ENCODE measurements at places on chromosomes 2 and 18. TPM values are rescaled to one million over a fixed set of nuclear protein-coding genes. Genes with fewer than 3 reads are reported as not detected.

DNA sequence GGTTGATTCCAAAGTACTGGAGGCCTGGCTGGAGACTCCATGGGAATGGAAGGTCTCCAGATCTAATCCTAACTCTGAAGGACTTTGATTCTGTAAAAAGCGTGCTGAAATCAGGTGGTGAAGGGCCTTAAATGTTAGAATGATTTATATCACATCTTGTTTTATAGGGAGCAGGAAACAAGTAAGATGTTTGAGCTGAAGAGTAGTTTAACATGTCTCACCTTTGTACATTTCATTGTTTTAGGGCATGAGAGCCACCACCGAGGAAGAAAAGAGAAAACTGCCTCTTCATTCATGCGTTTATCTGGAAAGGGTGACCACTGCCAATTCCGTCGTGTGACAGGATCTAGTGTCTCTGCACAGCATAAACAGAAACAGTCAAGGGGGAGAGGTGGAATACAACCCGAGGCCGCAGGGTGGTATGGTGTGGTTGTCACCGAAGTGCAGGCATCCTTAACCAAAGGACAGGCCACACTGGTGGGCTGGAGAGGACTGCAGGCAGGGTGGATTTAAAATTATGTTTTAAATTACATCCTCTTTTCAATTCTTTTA lies 445.3 kb downstream of the SLC4A3 start:
- DNase-seq: no peak

GRCh38 chr2:241836292-241836691 lies 22.4 kb downstream of the PDCD1 start:
- no peak for DNase-seq

DNA sequence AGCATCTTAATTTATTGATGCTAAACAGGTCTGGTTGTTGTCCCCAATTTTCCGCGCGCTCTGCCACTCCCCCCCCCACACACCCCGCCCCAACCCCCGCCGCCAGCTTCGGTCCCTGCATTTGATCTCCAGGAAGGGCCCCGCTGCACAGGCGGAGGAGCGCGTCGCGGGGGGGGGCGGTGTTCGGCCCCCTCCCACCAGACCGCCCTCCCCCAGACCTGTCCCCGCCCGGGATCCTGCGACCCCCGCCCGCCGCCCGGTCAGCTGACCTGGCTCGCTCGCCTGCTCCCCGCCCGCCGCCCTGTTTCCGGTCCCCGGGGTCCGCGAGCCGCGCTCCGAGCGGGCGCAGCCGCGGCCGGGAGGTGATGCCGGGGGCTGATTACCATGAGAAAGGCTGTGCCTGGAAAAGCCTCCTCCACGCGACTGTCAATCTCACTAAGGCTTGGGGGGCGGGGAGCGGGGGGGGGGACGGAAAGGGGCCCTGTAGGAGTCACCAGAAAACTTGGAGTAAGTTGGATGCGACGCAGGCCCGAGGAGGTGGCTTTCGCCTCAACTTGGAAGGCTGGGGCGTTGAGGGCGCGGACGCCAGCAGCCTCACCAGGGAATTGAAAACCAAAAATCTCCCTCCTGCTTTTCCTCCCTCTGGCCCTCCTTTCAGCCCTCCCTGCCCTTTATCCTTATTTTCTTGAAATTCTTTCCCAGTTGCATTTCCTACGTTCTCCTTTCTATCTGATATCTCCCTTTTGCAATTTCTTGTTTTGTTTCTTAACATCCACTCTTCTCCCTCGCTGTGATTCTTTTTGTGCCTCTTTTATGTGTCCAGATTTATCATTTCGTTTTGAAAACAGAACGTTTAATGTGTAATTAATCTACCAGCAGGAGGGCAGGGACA lies 4.4 kb upstream of the ZEB2 start:
- DNase-seq: no peak

The RND3 gene
- total RNA-seq: 99.1 TPM

GRCh38 chr2:24588294-24588693 lies 97.2 kb downstream of the NCOA1 start:
- DNase-seq: no peak

GRCh38 chr2:203692031-203692710 lies 14.3 kb upstream of the CD28 start:
- DNase-seq: no peak

GRCh38 chr2:37718515-37719161 lies 47.2 kb upstream of the CDC42EP3 start:
- no peak for DNase-seq

DNA sequence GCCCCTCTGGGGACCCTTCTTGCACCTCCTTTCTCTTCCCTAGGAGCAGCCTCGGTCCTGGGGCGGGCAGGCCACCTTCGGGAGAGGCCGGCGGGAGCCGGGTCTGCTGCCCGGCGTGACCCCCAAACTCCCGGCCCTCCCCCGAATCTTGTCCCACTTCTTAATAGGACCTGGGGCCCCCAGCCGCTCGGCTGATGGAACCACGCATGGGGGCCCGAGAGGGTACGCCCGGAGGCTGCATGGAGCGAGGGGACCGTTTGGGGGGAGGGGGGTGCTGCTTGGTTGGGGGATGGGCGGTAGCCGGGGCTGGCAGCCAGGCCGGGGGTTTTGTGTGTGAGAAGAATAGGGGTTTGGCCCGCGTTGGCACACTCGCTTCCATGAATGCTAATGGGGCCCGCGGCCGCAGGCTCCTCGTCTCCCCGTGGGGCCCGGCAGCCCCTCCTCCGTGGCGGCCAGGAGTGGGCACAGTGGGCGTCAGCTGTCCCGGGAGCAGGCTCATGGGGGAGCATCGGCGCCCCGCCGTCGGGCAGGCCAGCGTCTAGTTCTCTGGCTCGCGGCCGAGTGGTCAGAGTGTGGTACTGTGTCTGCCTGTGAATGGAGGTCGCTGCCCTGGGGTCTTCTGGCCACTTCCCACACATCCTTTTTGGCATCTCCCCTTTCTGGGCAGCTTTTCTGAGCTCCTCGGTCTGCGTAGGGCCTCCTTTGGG lies 1.0 kb downstream of the GAREM2 start:
- DNase-seq: no peak

GRCh38 chr18:23526501-23527063 lies 23.3 kb downstream of the RMC1 start:
- DNase-seq: no peak

DNA sequence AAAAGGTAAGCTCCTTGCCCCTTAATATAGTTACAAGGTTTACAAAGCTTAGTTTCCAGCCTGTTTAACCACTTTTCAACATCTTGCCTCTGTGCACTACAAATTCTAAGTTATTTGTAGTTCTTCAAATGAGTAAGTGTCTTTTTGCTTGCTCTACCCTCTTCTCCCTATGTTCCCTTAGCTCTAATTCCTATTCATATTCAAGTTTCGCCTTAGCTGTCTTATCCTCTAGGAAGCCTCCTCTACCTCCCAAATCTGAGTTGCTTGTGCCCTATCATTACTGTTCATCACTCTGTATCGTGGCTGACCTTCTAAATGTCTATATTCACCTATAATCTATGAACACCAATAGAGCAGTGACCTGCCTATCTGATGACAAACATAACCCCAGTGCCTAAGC lies 25.3 kb downstream of the NRXN1 start:
- DNase-seq: no peak

GRCh38 chr2:189304360-189304759 lies 124.8 kb upstream of the COL5A2 start:
- no peak for DNase-seq

- DNase-seq: no peak
Measured at GRCh38 chr2:168208652-168209051, 38.7 kb downstream of the STK39 start.

DNA sequence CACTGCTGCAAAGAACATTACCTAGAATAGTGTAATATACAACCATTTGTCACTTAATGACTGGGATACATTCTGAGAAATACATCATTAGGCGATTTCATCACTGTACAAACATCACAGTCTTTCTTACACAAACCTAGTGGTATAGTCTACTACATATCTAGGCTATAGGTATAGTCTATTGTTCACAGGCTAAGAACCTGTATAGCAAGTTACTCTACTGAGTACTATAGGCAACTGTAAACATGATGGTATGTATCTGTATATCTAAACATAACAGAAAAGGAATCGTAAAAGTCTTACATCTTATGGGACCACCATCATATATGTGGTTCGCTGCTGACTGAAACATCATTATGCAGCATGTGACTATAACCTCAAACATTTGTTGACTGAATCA lies 21.4 kb downstream of the SP3 start:
- DNase-seq: peak; percentile 97

DNA sequence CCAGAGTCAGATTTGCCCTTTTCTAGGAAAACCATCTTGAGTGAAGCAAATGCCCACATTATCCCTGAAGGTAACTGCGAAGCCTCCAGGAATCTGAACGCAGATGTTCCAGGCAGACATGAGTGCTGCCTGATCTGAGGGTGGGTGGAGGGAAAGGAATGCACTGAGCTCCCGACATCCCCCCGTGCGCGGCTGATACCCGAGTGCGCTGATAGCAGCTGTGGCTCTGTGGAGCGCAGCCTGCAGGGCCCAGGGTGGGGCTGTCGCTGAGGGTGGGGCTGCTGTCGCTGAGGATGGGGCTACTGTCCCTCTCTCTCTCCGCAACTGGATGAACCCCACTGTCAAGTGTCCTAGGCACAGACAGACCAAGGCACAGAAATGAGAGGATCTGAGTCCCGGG lies 82.4 kb downstream of the GFPT1 start:
- no peak for DNase-seq

DNA sequence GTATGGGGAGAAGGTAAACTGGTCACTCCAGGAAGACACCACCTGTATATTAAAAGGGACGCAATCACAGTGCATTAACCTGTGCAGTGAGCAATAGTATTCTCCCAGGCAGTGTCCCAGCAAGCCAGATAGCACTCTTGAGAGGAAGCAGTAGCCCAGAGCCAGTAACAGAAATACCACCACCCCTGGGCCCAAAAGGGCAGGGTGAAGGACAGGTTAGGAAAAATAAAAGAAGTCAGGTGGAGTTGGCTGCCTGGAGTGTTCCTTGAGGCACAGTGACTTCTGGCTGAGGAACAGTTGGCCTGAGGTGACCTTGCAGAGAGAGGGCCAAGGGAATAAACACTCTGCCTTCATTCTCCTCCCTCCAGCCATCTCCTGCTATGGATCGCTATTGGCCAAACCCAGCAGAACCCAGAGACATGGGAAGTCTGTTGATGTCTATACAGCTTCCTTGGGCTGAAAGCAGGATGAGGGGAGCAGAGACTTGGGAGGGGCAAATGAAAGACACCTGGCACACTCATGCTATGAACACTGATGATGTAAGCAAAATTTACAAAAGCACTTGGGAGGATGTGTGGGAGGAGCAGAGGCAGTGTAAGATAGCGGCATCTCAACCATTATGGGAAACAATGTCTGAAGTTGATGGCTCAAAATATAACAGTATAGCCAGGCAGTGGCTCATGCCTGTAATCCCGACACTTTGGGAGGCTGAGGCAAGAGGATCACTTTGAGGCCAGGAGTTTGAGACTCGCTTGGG lies 7.5 kb downstream of the C18orf32 start:
- no peak for DNase-seq

- no peak for DNase-seq
Measured at GRCh38 chr2:176879426-176879995, 333.1 kb upstream of the HNRNPA3 start.

GRCh38 chr2:143742581-143742980 lies 613.4 kb downstream of the ARHGAP15 start:
- DNase-seq: no peak

- no peak for DNase-seq
Measured at GRCh38 chr2:37645836-37646235, 25.6 kb downstream of the CDC42EP3 start.

GRCh38 chr18:48392268-48392667 lies 16.9 kb downstream of the ZBTB7C start:
- no peak for DNase-seq

DNA sequence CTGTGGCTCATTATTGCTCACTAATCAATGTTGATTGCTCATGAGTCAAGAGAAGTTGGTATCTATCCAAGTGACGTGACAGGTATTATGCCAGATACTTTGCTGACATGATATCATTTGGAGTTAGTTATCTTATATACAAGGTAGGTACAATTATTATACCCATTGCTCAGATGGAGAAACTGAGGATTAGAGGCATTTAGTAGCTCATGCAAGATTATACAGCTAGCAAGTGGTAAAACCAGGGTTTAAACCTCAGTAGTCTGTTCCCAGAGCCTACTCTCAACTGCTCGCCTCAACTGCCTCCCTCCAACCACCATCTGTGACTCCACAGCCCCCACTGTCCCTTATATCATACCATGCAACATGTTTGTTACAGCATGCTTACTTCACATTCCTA lies 6.1 kb downstream of the FIGLA start:
- no peak for DNase-seq

The GIGYF2 gene
- total RNA-seq: 86.4 TPM

- no peak for DNase-seq
Measured at GRCh38 chr2:73762571-73762970, 17.3 kb downstream of the DUSP11 start.

The STRN gene
- 37.6 TPM for total RNA-seq

All from PC-9 (cell line).